ENCODE measurements at places on chromosomes 16 and 17. TPM values are rescaled to one million over a fixed set of nuclear protein-coding genes. Genes with fewer than 3 reads are reported as not detected.

The CDK3 gene
- total RNA-seq, result 16.9 TPM

The ZFP90 gene
- total RNA-seq, result 49.1 TPM

The SLC52A1 gene
- 1.7 TPM for total RNA-seq

The EVPLL gene
- 2.7 TPM for total RNA-seq

The ORMDL3 gene
- 79.0 TPM for total RNA-seq

The TVP23A gene
- 3.5 TPM for total RNA-seq

The KRTAP9-8 gene
- not detected for total RNA-seq

GRCh38 chr16:85819771-85820170, 20.3 kb downstream of the COX4I1 start:
- H3K4me3 ChIP-seq, result no peak overlapping the region
- H3K27ac ChIP-seq, result no peak overlapping the region
- no peaks in the 10 kb centered on the region for H3K36me3 ChIP-seq
- no peaks in the 10 kb centered on the region for H3K27me3 ChIP-seq

DNA sequence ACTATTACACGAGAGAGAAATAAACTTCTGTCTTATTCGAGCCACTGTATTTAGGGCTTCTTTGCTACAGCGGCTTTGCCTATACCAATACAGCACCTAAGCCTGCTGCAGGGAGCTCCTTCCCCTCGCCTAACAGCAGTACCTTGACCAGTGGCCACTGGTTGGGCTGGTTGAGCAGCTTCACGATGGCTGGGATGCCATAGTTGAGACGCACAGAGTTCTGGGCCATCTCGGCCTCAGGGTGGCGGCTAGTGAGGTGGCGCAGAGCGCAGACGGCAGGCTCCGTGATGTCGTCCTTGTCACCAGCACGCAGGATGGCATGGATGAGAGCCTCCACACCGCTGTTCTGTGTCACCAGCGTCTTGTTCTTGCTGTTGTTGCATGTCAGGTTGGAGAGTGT, 23.7 kb downstream of the JUP start:
- no peaks in the 10 kb centered on the region for H3K36me3 ChIP-seq
- H3K4me3 ChIP-seq, result no peak overlapping the region
- H3K27ac ChIP-seq, result no peak overlapping the region
- no peaks in the 10 kb centered on the region for H3K27me3 ChIP-seq
- H3K4me1 ChIP-seq, result no peaks in the 10 kb centered on the region

- H3K27ac ChIP-seq, result no peak overlapping the region
- DNase-seq, result no peak
- H3K4me3 ChIP-seq, result no peak overlapping the region
- H3K27me3 ChIP-seq, result no peaks in the 10 kb centered on the region
- peaks cover 15% of the 10 kb centered on the region for H3K4me1 ChIP-seq
- H3K36me3 ChIP-seq, result no peaks in the 10 kb centered on the region
Measured at GRCh38 chr17:63833026-63833740, 5.7 kb upstream of the FTSJ3 start.

DNA sequence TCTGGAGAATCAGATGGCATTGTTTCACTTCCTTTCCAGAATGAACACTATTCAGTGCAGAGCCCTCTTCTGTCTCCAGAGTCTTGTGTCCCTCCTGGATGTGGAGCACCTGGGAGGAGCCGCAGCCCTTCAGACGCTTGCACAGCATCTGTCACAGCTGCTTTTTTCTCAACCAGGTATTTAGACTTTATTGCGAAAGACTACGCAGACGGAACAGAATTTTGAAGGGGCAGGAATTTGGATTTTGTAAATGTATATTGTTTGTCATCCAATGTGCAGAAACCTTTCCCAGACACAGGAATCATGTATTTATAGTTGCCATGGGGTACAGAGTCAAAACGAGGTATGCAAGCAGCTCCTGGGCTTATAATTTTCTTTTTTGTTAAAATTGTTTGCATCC, 20.4 kb downstream of the HEATR3 start:
- no peak overlapping the region for H3K27ac ChIP-seq
- no peak overlapping the region for H3K4me3 ChIP-seq
- H3K4me1 ChIP-seq, result no peaks in the 10 kb centered on the region
- H3K27me3 ChIP-seq, result no peaks in the 10 kb centered on the region
- no peaks in the 10 kb centered on the region for H3K36me3 ChIP-seq

DNA sequence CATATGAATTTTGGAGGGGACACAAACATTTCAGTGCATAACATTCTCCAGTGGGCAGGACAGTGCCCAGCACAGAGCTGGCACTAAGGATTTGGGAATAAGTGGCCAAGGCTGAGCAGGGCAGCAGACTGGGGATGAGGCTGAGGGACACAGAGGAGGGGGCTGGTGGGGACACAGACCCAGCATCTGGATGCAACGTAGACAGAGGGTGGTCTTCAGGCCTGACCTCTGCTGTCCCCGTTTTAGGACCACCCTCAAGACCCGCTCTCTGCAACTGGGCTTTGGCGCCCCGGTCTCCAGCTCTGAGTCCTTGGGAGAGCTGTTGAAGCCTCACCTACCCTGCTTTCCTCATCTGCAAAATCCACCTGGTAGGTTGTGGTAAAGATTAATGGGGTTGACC, 3.3 kb upstream of the PRSS33 start:
- H3K27me3 ChIP-seq, result no peaks in the 10 kb centered on the region
- no peak for DNase-seq
- H3K4me1 ChIP-seq, result peaks cover 7% of the 10 kb centered on the region
- H3K27ac ChIP-seq, result no peak overlapping the region

DNA sequence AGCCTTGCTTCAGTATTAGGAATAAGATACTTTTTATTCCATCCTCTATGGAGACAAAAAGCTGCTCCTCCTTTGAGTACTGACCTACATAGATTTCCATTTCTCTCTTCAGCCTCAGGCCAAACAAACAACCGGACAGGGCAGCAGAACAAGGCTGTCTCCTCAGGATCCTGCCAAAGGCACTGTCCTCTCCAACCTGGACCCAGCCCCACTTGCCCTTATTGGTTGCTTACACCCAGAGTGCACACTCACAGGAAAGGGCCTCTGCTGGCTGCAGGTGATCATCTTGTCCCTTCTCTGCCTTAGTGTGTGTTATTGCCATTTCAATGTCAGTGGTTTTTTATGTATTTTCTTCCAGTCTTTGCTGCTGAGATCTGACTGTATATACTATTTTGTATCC, 26.6 kb downstream of the LIG3 start:
- no peak overlapping the region for H3K4me3 ChIP-seq
- no peaks in the 10 kb centered on the region for H3K27me3 ChIP-seq
- H3K4me1 ChIP-seq, result peaks cover 20% of the 10 kb centered on the region
- DNase-seq, result peak; percentile 32
- no peaks in the 10 kb centered on the region for H3K36me3 ChIP-seq

GRCh38 chr17:71726341-71726740, 394.5 kb upstream of the SOX9 start:
- H3K4me3 ChIP-seq, result no peak overlapping the region
- DNase-seq, result no peak
- H3K27ac ChIP-seq, result no peak overlapping the region
- no peaks in the 10 kb centered on the region for H3K36me3 ChIP-seq
- H3K4me1 ChIP-seq, result no peaks in the 10 kb centered on the region

DNA sequence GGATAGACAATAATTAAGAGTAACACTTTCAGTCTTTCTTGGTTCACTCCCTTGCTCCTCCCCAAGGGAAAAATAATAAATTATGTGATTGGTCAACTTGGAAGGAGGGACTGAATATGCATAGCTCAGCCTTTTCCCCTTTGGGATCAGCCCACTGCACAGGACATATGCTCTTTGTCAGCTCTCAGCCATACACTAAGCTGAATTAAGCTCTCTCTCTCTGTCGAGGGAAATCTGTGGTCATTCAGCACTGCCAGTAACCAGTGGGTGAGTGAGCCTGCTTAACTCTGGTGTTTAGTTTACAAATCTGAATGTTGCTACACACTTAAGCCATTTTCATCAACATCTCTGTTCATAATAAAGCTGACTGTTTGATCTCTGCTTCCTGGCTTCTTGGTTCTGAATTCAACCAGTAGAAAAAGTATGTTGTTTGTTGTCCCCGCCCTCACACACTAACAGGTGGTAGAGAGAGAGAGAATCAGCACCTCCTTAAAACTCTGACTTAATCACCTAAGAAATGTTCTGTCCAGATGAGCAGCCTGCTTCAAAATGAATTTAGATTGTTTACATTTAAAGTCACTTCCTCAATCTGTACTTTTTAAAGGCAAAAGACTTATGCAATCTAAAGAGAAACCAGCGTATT, 102.3 kb upstream of the C17orf78 start:
- H3K4me3 ChIP-seq, result no peak overlapping the region
- H3K27me3 ChIP-seq, result no peaks in the 10 kb centered on the region
- no peaks in the 10 kb centered on the region for H3K36me3 ChIP-seq
- no peaks in the 10 kb centered on the region for H3K4me1 ChIP-seq

DNA sequence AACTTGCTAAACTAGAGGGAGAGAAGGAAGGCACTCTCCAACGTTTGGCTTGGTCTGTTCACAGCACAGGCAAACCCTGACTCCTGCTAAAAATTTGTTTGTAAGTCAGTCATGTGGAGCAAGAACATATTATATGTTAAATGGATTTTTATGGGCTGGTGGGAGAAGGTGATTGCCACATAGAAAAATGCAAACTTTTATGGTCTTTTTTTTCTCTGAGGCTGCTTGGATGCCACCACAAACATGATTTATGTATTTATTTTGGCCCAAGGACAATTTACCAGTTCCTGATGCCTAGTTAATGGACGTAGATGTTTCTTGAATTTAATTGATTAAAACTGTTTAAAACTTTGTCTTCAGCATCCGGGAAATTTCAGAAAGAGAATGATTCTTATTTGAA, 274.2 kb upstream of the MYOCD start:
- H3K27me3 ChIP-seq, result no peaks in the 10 kb centered on the region
- no peak overlapping the region for H3K4me3 ChIP-seq
- no peaks in the 10 kb centered on the region for H3K36me3 ChIP-seq
- H3K4me1 ChIP-seq, result no peaks in the 10 kb centered on the region
- no peak overlapping the region for H3K27ac ChIP-seq

- H3K27ac ChIP-seq, result no peak overlapping the region
- peaks cover 3% of the 10 kb centered on the region for H3K4me1 ChIP-seq
- DNase-seq, result peak; percentile 42
- no peaks in the 10 kb centered on the region for H3K36me3 ChIP-seq
- no peaks in the 10 kb centered on the region for H3K27me3 ChIP-seq
Measured at GRCh38 chr16:50841081-50841886, 99.4 kb downstream of the CYLD start.

DNA sequence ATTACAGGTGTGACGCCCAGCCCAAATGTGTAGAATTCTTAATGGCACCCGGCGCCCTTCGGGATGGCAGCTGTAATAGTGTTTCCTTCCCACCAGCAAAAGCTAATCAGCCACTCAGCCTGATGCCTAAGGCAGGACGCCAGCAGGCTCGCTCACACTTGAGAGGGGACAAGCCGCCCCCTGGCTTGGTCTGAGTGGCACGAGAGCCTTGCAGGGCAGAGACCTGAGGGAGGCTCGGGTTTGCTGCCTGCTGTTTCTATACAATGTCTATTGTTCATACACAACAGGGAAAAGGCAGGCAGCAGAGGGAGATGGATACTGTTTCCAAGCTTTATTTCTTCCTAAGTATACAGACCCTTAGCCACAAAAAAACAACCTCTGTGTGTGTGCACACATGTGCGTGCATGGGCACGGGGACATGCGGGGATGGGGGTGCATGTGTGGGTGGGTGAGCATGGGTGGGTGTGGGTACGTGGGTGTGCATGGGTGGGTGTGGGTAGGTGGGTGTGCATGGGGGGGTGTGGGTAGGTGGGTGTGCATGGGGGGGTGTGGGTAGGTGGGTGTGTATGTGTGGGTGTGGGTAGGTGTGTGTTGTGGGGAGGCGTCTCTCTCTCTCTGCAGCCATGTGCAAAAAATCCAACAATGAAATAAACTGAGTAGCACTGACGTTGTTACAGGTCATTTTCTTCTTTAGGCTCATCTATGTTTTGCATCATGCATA, 10.0 kb downstream of the SLC38A8 start:
- no peaks in the 10 kb centered on the region for H3K4me1 ChIP-seq
- no peak overlapping the region for H3K4me3 ChIP-seq
- no peak overlapping the region for H3K27ac ChIP-seq
- no peaks in the 10 kb centered on the region for H3K27me3 ChIP-seq

DNA sequence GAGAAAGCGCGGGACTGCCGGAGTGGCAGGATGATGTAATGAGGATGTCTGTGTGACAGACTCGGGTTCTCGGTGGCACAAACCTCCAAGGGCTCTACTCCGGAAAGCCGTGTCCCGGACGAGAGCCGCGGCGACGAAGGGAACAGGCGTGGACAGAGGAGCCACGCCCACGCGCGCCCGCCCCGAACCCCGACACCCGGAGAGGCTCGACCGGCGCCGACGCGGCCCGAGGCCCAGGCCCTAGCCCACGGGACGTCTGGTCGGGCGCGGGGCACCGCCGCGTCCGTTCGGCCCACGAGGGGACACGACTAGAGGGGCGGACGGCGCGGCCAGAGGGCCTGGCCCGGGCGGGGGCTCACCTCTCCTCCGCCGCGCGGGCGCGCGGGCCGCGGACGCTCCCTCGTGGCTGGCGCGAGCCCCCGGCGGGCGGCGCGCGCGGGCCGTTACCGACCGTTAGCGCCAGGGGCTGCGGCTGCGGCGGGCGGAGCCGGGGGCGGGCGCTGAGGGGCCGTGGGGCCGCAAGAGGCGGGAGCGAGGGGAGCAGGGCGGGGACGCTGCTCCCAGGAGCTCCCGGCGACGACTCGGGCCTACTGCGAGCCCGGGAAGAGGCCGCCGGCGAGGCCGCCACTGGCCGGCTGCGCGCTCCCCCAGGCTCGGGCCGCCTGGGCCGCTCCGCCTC, 2.1 kb upstream of the IRX5 start:
- no peaks in the 10 kb centered on the region for H3K27me3 ChIP-seq
- DNase-seq, result peak; percentile 62
- H3K4me1 ChIP-seq, result peaks cover 8% of the 10 kb centered on the region
- no peaks in the 10 kb centered on the region for H3K36me3 ChIP-seq
- peak overlapping the region; percentile 85 for H3K27ac ChIP-seq
- peak overlapping the region; percentile 56 for H3K4me3 ChIP-seq

GRCh38 chr17:57927048-57927723, 28.0 kb downstream of the CUEDC1 start:
- DNase-seq, result peak; percentile 39
- H3K36me3 ChIP-seq, result no peaks in the 10 kb centered on the region
- peaks cover 13% of the 10 kb centered on the region for H3K4me1 ChIP-seq
- no peak overlapping the region for H3K4me3 ChIP-seq

GRCh38 chr16:17387256-17387655, 83.5 kb downstream of the XYLT1 start:
- no peak for DNase-seq
- H3K36me3 ChIP-seq, result no peaks in the 10 kb centered on the region
- peaks cover 9% of the 10 kb centered on the region for H3K4me1 ChIP-seq

Data from testis (tissue), 5 donors.